ENCODE measurements at places on chromosomes 11 and 22.

GRCh38 chr11:70067591-70068341, 10.4 kb upstream of the ANO1 start:
- DNase-seq: no peak

- no peak for DNase-seq
Measured at GRCh38 chr11:95585069-95585751, 204.4 kb downstream of the FAM76B start.

GRCh38 chr11:88618327-88619070, 281.0 kb upstream of the CTSC start:
- DNase-seq: no peak

DNA sequence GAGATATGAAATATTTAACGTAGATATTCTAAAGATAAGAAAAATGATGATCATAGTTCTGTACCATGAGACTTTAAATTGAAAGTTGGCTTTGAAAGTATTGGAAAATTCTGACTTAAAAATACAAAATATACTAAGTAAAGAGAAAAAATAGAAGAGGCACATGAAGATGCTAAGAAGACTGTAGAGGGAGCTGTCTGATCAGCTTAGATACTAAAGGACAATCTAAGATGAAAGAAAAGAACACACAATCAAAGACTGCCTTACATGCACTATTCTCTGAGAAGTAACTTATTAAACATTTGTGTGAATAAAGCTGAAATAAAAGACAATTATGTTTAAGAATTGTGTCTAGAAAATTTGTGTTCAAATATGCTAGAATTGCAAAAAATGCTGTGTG, 55.1 kb downstream of the RBMXL2 start:
- no peak for DNase-seq

DNA sequence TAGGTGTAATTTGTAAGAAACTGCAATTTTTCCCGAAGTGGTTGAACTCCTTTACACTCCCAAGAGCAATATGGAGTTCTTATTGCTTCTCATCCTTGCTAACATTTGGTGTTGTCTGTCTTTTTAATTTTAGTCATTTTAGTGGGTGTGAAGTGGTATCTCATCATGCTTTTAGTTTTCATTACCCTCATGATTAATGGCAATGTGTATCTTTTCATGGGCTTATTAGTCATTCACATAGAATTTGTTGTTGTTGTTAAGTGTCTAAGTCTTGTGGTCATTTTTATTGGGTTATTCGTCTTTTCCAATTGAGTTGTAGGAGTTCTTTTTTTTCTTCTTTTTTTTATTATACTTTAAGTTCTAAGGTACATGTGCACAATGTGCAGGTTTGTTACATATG, 238.3 kb upstream of the SESN3 start:
- no peak for DNase-seq

DNA sequence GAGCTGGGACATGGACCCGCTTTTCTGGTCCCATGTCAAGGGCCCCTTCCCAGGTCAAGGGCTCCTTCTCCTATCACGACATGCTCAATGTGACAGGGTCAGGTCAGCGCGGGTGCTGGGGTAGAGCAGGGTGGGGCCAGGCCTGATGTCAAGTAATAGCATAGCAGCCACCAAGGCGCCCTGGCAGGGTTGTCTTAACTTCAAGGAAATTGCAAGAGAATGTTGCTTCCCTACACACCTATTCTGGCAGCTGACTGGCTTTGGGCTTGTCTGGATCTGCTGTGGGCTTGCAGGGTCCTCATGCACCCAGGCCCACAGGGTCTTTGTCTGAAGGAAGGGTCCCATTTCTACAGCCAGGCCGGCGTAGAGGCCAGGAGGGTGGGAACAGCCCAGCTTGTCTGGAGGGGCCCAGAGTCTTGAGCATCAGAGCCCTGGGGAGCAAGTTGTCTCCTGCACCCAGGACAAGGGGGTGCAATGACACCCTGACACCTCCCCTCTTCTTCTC, 71.4 kb downstream of the BUD13 start:
- no peak for DNase-seq

- DNase-seq: no peak
Measured at GRCh38 chr11:73637012-73637411, 9.4 kb upstream of the PLEKHB1 start.

DNA sequence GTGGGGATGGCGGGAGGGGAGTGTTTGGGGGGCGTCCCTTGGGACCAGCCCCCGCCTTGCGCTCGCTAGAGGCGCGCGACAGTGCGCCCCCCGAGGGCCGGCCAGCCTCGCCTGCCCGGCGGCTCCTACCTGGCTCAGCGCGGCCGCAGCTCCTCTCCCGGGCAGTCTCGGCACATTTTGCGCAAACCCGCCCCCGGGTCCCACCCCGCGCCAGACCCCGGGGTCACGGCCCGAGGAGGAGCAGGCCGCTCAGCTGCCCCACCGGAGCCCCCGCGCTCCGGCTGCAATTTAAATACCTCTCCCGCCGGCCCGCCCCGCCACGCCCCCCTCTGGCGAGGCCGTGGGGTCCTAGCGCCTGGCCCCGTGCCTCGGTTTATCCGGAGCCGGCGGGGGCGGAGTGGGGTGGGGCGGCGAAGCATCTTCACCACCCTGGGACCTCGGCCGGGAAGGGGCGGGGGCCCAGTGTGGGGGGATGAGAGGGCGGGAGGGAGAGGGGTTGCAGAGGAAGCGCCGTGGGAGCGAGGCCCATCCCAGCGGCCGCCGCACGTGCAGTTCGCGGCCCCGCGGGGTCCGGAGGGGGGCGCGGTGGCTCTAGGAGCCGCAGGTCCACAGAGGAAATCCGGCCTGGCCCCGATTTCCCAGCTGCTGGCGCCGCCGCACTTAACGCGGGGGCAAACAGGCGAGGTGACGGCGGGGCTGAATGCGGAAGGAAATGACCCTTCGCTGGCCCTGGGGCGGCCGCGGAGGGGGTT, at the start of gene LRRC32:
Gene LRRC32, minus strand, starts transcription at position 263 of the 752 bp plus-strand sequence. CDS start 4,793 bp downstream, outside the sequence.
- DNase-seq: no peak

GRCh38 chr11:109933126-109933525, 160.1 kb upstream of the ZC3H12C start:
- DNase-seq: no peak

GRCh38 chr11:15851051-15851498, 505.3 kb downstream of the SOX6 start:
- DNase-seq: no peak

DNA sequence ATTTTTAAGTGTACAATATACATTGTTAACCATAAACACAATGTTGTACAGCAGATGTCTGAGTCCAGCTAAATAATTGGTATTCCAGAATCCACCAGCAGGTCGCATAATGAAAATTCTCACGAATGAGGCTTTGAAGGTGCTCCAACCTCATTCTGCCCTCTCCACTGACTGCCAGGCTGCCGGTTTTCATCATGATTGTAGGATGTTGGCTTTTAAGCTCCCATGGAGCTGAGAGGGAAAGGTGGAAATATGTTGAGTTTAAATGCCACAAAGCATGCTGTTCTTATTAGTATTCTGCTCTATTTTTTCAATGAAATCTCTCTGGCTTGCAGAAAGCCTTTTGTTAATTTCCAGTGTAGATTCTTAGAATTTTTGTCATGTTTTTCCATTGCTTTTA, 337.2 kb upstream of the DDI1 start:
- DNase-seq: no peak

DNA sequence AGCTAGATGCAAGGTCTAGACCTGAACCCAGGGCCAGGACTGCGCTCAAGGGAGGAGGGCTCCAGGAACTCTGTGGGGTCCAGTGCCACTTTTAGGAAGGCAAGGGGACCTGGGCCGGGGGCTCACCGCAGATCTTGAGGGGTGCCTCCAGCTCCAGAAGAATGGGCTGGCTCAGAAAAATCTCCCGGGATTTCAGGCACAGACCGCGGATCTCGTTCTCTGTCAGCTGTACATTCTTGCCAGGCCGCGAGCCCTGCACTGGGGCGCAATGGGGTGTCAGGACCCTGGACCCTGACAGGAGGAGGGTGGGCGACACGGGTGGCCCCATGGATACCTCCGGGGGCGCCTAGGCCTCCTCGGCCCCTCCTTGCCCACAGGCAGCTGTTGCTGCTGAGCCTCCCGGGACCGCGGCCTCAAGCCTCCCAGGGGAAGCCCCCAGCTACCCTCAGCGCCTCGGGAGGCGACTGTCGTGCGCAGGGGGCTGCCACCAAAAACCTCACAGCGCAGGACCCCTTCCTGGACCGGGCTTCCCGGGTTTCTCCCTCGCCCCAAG, 640 bp downstream of the PPP1CA start:
- DNase-seq: no peak

GRCh38 chr11:26769027-26769426, 47.2 kb upstream of the SLC5A12 start:
- no peak for DNase-seq

- no peak for DNase-seq
Measured at GRCh38 chr11:30405385-30405784, 82.5 kb downstream of the ARL14EP start.

GRCh38 chr11:11735586-11735985, 106.2 kb upstream of the USP47 start:
- DNase-seq: no peak

- DNase-seq: peak; percentile 6
Measured at GRCh38 chr22:43883719-43884415, 7.9 kb downstream of the PNPLA5 start.

DNA sequence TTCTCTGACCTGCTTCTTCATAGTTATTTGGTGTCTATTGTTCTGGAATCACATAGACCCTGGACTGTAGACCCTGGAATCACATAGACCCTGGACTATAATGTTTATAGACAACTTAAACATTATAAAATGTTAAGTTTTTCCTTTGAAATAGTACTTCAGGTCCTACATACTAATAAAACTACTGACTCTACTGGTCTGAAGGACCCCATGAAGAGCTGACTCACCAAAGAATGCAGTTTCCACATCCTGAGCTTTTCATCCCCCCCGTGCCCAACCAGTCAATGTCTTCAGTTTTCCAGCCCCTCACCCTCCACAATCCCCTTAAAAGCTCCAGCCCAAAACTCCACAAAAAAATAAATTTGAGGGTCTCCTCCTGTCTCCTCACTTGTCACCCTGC, 6.6 kb upstream of the PLEKHA7 start:
- no peak for DNase-seq

DNA sequence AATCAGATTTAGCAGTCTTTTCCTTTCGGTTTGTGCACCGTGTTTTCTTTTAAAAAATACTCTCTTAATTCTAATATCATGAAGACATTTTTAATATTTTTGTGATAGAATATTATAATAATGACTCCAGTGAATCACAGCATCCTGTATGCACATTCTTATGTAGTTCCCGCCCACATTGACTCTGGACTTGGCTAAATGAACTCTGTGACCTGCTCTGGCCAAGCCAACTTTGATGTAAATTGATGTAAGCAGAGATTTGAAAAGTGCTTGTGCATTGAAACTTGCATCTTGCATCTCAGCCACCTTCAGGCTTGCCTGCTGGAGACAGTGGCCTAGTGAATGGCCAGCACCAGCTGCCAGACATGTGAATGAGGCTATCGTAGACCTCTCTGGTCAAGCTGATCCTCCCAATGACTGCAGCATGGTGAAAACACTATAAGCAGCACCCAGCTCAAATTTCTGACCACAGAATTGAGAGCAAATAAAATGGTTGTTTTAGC, 29.2 kb upstream of the PGM2L1 start:
- no peak for DNase-seq

- DNase-seq: no peak
Measured at GRCh38 chr11:130631119-130631518, 182.7 kb downstream of the ADAMTS15 start.

- DNase-seq: no peak
Measured at GRCh38 chr11:10407055-10407454, 48.0 kb upstream of the AMPD3 start.

- no peak for DNase-seq
Measured at GRCh38 chr11:12157241-12157661, 46.9 kb downstream of the MICAL2 start.

DNA sequence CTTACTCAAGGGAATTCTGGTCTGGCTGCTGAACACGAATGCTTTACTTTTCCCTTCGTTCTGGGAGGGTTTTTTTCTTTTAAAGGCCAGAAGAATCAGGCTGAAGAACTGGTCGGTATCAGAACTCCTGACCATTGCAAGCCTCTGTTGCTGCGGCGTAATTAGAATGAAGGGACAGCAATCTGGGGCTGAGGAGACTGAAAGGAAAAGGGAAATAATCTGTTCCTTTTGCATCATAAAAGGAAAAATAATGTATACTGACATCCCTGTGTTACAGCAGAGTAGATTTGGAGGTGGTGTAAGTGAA, 670 bp downstream of the SC5D start:
- no peak for DNase-seq

DNA sequence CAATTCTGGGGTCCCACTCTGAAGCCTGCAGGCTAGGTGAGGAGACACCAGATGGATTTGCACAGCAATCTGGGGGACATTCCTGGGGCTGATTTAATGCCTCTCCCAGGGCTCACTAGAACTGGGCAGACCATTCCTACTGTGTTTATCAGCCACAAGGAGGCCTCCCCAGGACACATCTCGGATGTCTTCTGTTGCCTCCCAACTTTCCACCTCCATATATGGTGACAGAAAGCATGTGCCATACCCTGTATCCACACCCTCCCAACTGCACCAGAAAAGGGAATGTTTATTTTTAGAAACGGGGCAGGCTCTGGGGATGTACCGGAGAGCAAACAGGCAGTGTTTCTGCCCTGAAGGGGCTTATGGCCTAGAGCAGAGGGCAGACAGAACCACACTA, 181.8 kb downstream of the CSNK2A3 start:
- peak; percentile 65 for DNase-seq

GRCh38 chr11:112097734-112098528, 11.3 kb downstream of the SDHD start:
- DNase-seq: no peak

GRCh38 chr11:380491-380890, 11.2 kb downstream of the B4GALNT4 start:
- no peak for DNase-seq

DNA sequence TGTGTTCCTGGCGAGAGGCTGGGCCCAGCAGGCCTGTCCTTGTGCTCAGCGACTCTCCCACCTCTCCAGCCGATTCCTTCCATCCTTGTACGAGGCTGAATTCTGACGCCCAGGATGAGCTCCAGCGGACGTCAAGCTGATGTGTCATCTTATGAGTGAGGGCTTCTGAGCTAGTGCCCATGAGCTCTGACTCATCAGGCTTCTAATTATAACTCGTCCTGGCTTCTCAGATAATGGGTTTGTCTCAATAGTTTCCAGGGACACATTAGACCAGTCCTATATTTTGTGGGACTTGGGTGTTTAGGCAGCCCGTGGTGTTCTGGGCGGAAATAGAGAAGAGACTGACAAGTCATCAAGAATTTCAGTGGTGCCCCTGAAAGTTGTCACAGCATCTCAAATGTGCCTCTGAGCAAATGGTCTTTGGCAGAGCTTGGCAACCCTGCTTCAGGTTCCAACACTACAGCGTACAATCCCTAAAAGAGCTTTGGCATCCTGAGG, 108.2 kb upstream of the CD44 start:
- DNase-seq: peak; percentile 90

DNA sequence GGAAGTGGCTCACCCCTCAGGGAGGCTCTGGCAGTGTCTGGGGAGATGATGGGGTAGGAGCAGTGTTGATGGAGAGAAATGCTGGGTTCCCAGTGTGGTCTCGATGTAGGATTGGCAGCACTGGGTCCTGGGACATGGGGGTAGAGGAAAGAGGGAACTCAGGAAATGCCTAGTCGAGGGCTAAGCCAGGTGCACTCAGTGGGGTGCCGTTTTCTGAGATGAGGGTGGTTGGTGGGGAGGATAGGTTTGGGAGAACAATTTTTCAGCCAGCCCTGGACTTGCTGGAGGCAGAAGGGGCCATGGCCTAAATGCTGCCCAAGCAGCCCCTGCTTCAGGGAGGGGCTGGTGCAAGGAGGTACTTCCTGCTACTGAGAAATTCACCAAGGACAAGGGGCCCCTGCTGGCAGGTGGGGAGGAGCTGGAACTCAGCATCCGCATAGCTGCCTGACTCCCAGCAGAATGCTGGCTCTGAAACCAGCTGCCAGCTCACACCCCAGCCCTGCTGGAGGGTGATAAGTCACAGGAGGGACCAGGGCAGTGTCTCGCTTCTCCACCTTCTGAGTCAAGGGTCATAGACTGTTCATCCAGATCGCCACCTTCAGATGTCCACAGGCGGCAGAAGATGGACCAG, 6.0 kb downstream of the CCDC157 start:
- no peak for DNase-seq
